ENCODE measurements at places on chromosomes 13 and 19.

DNA sequence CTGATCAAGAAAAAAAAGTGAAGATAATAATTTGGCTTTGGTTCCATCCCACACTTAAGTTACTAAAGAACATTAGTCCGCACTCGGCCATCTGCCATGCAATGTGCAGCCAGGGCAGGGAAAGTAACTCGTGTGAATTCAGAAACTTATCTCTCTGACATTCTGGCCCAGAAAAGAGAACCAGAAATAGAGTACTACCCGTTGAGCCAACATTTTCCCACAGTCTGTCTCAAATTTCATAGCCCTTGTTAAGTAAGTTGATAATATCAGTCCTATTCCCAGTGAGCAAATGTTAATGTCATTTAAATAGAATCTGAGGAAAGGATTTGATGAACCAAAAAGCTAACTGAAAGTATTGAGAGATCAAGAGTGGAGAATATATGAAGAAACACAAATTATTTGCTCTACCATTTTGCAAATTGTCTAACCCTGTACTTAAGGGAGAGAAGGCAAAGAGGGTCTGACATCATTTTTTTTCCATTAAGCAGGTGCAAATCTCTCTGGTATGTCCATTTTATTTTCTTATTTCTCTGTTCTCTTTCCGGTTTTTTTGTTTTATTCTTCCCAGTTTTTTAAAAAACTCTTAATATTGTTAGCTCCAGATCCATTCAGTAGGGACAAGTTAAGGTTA is 156.3 kb downstream of the NDFIP2 start:
- peak; percentile 67 for DNase-seq

DNA sequence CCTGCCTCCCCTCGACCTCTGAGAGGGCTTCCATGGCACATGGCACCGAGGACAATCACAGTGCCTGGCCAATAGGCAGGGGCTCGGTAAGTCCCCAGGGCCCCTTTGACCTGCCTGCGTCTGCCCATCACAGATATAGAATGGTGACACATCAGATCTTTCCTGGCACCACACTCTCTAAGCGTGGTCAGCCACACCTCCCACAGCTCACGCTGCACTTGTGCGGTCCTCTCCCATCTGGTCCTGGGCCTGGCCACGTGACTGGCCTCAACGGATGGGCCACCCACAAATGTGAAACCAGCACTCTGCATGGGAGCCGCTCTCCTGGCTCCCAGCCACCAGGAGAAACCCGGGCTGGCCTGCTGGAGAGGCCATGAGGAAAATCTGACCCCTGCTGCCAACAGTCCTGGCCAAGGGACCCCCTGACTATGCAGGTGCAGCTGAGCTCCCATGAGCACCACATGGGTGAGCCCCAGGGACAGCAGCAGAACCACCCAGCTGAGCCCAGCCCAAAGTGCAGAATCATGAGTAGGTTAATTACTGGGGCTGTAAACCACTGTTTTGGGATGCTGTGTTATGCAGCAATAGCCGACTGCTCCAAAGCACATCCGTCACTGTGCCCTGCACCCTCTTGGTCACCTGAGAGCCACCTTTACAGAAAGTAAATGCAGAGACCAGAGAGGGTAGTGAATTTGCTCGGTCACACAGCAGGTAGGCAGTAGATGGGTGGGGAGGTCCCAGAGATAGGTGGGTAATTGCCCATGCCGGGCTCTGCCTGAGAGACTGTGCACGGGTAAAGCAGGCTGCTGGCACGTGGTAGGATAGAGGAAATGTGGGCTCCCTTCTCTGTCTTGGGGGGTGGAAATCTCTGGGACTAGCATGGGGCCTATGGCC is 9.7 kb upstream of the MEF2B start:
- DNase-seq = no peak

GRCh38 chr19:2202366-2202765 is 33.8 kb downstream of the PLEKHJ1 start:
- no peak for DNase-seq

GRCh38 chr19:13765395-13766094 is 1.2 kb downstream of the MRI1 start:
- DNase-seq = no peak

DNA sequence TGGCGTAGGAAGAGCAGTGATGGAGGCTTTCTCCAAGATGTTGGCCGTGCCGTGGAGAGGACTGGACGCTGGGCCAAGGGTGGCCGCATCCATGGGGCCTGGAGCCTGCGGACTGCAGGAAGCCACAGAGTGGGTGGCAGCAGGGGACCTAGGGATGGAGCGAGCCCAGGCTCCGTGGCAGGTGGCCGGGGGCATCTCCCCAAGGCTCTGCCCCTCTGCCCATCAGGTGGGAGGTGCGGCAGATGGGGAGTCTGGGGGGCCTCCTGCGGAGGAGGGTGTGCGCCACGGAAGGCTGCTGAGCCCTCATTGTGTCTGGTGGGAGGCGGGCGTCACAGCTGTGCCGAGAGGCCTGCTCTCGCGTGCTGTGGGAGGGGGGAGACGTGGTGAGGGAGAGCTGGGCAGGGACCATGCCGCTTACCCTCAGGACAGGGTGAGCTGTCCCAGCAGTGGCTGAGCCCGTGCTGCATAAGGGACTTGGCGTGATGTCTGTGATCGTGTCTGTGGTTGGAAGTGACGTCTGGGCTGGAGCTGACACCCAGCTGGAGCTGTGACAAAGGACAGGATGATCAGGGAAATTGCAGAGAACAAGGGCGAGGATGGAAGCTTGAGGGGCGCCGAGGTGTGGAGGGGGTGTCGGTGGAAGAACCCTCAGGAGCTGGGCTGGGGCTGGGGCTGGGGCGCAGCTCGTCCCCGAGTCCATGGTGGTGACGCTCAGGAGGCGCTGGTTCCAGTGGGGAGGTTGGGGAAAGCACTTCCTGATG is 13.4 kb downstream of the MCF2L start:
- no peak for DNase-seq

DNA sequence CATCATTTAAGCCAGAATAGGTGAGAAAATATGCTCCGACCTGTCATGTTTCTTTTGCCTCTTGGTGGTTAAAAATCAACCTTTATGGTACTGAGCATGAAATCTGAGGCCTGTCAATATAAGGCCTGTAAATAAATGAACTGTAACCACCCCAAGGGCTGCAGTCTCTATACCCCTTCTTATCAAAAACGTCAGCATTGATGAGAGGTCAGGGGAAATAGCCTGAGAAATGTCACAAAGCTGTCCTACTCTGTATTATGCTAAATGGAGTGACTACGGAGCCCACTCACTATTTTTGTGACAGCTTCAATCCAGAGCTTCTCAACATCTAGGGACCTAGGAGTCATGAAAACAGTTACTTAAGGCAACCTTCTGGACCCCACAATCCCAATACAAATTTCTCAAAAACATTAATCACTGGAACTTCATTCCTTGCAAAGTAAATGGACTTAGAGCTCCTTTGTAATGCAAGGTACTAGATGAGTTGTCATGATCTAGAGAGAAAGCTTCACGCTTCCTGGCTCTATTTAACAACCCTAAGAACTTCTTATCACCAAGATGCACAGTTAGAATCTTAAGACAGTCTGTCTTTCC is 2.7 kb upstream of the RAP2A start:
- DNase-seq = no peak

DNA sequence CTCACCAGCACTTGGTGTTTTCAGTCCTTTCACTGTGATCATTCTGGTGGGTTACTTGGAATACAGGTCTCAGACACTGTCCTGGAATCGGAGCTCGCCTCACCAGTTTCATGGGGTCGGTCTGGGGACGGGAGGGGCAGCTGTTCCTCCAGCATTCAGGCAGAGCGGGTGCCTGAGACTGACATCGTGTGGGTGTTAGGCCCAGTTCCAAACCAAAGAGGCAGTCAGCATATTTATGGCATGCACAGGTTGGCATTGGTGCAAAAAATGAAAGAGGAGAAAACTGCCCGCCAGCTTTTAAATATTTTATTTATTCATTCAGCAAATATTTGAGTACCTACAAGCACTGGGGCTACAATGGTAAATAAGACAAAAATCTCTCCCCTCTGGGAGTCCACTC is 20.1 kb downstream of the PLEKHF1 start:
- no peak for DNase-seq

DNA sequence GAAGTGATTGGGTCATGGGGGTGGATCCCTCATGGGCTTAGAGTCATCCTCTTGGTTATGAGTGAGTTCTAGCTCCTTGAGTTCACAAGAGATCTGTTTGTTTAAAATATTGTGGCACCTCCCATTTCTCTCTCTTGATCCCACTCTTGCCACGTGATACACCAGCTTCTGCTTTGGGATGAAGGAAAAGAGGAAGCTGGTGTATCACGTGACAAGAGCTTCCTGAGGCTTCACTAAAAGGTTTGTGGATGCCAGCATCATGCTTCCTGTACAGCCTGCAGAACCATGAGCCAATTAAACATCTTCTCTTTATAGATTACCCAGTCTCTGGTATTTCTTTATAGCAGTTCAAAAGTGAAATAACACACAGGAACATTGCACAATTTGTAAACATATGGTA is 352.5 kb upstream of the ATXN8OS start:
- no peak for DNase-seq
